ENCODE measurements at places on chromosomes 4 and X. TPM values are rescaled to one million over a fixed set of nuclear protein-coding genes. Genes with fewer than 3 reads are reported as not detected.

DNA sequence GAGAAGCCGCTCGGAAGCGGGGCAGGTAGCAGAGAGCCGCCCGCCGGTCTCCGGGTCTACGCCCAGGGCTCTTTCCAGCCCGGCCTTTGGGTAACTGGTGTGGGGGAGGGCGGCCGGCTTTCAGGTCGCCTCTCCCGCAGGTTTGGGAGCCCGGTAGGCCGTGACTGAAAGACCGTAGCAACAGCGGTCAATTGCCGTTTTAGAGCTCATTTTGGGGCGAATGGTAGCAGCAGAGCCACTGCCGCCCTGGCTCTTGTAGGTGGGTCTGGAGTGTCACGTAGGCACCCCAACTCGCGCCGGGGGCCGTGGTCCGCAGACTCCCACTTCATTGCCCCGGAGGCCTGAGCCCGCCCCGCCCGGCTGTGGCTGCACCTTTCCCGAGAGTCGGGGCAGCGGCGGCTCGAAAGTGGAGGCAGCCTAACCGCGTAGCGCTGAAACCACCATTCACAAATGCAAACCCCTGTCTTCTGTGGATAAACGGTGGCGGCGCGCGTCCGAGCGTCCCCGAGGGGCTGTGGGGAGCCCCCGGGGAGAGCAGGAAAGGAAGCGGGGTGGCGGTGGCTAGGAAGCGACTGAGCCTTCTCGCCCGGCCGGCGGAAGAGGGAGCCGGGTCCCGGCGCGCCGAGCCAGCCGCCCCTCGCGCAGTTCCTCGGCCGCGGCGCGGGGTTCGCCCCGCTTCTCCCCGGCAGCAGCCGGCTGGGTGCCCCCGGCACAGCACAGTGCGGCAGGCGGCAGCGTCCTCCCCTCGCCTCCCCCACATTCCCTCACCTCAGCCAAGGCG, 2185.1 kb upstream of the TENM3 start:
- no peaks in the 10 kb centered on the region for H3K36me3 ChIP-seq
- DNase-seq, result peak; percentile 12
- H3K4me3 ChIP-seq, result peak overlapping the region; percentile 32
- peaks cover 8% of the 10 kb centered on the region for H3K4me1 ChIP-seq

- no peak overlapping the region for H3K27ac ChIP-seq
- no peak for DNase-seq
- no peak overlapping the region for H3K4me3 ChIP-seq
- no peaks in the 10 kb centered on the region for H3K4me1 ChIP-seq
These were observed 76.3 kb downstream of the EVC start for GRCh38 chr4:5787311-5787710.

DNA sequence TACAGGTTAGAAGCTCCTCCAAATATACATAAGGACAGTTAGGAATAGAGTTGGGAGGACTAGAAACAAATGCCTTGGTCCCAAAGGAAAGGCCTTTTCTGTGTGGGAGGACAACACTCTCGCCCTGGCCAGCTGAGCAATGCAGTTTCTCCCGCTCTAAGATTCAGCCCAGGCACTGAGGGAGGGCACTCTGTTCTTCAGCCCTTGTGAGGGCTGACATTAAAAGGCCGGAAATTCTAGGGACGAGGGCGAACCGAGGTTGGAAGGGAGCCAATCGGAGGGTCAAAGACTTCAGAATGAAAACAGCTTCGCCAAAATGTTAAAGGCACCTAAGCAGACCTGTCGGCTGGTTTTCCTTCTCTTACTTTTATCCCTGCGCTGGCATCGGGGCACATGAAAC, 2.9 kb upstream of the PTCHD1 start:
- H3K4me1 ChIP-seq, result peaks cover 8% of the 10 kb centered on the region
- no peaks in the 10 kb centered on the region for H3K36me3 ChIP-seq
- H3K27me3 ChIP-seq, result peaks cover 37% of the 10 kb centered on the region
- no peak overlapping the region for H3K4me3 ChIP-seq
- no peak overlapping the region for H3K27ac ChIP-seq

- H3K4me3 ChIP-seq, result no peak overlapping the region
- H3K27me3 ChIP-seq, result no peaks in the 10 kb centered on the region
- DNase-seq, result no peak
- no peaks in the 10 kb centered on the region for H3K4me1 ChIP-seq
These were observed 1030.3 kb upstream of the LCORL start for GRCh38 chr4:19051831-19052230.

BRS3 gene
- not detected for total RNA-seq

Measured in activated CD8-positive, alpha-beta T cell treated with anti-CD3 and anti-CD28 coated beads for 36 hours (primary cell).